ENCODE measurements at places on chromosomes 2 and 18.

DNA sequence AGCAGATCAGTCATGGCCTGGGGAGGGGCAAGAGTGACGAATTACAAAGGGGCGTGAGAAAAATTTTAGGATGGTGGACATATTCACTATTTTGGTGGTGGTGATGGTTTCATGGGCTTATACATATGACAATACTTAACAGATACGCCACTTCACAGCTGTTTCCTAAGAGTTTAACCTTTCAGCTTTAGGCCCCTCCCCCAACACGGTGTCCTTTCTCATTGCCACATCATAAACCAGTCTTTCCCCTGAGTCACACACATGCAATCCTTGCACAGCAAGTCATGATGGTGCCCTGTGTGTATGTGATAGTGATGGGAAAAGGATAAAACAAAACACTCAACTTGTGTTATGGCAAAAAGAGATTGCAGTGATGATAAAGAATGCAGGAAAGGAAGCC is 47.6 kb upstream of the IL1R1 start:
- no peak for DNase-seq

DNA sequence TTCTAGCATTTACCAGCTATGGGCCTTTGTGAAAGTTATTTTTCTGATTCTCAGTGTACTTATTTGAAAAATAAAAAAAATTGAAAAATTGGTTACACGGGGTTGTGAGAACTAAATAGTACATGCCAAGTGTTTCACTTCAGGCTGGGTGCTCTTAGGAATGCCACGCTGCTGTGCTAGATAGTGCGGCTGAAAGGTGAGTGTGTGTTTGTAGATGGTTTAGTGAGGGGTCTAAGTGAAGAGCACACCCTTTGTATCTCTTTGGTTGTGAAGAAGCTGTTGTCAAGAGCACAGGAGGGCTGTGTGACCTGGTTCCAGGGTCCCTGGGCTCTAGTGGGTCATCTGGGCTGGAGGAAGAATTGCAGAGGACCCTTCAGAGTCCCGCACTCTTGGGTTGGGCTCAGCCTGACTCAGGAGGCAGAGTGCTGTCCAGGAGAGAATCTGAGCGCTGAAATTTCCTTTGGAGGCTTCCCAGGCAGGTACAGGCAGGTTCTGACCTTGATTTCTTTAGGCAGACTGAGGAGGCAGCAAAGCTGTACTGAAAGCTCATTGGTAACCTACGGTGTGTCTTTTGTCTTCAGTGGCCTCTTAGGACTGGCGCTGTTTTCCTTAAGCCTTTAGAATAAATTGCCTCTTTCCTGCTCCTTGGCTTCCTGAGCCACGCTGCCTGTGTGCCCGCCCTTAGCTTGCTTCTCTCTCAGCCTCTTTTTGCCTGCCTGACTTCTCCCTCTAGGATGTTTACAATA is 44.4 kb downstream of the MAP4K4 start:
- no peak for DNase-seq

GRCh38 chr2:240705204-240705791 is 13.6 kb downstream of the AQP12A start:
- no peak for DNase-seq

GRCh38 chr2:66426244-66427111 is 8.4 kb upstream of the MEIS1 start:
- DNase-seq, result no peak

DNA sequence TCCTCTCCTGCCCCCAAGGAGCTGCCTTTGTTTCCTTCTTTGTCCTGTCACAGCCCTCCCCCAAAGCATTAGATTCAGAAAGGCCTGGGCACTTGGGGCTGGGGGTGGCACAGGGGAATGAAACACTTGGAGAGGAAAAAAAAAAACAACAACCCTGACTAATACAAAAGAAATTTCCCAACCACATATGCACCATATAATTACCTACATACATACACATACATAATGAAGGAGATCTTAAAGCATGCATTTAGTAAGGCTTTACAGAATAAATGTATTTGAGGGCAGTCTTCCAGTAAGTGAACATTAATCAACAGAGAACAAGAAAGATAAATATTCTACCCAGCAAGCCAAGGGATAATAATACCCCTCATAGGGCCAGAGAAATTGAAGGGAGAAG is 70.0 kb upstream of the PPP1CB start:
- DNase-seq, result no peak

GRCh38 chr2:239375278-239376061 is 25.4 kb downstream of the HDAC4 start:
- no peak for DNase-seq

GRCh38 chr2:113799375-113799774 is 42.9 kb upstream of the SLC35F5 start:
- no peak for DNase-seq

GRCh38 chr2:2942225-2942624 is 435.4 kb downstream of the EIPR1 start:
- DNase-seq, result no peak

DNA sequence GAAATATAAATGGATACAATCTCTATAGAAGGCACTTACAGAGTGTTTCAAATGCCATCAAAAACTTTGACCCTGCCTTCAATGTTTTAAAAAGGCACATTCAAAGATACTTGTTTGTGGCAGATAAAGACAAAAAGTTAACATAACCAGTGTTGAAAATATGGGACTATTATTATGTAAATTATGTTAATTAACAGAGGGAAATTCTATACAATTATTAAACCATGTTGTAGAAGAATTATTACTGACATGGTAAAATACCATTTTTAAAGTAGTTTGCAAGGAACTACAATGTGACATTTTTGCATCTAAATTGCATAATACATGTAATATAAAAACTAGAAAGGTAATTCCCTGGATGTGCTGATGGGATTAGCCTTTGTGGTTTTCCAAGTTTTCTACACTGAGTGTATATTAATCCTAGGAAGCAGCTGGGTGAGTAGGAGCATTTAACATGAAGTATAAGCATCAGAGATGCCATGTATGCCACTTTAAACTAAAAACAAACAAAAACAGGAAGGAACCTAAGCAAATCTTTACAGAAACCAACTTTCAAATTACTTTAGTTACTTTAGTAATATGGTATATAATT is 21.7 kb downstream of the MIB1 start:
- DNase-seq, result no peak

GRCh38 chr2:97747285-97747684 is 33.9 kb downstream of the ZAP70 start:
- DNase-seq, result no peak

DNA sequence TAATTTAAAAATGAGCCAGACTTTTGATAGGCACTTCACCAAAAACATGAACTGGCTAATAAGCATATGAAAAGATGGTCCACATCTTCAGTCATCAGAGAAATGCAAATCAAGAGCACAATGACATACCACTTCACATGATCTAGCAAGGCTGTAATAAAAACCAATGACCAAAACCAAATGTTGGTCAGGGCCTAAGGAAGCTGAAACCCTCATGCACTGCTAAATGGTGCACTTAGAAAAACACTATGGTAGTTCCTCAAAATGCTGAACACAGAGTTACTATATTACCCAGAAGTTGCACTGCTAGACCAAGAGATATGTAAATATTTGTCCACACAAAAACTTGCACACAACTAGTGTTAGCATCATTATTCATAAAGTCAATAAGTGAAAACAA is 504.9 kb upstream of the SOX11 start:
- DNase-seq, result no peak

- DNase-seq, result no peak
These were observed 233.7 kb upstream of the HNRNPA3 start for GRCh38 chr2:176978921-176979320.

- no peak for DNase-seq
These were observed 15.0 kb upstream of the CTAGE1 start for GRCh38 chr18:22432657-22433137.

DNA sequence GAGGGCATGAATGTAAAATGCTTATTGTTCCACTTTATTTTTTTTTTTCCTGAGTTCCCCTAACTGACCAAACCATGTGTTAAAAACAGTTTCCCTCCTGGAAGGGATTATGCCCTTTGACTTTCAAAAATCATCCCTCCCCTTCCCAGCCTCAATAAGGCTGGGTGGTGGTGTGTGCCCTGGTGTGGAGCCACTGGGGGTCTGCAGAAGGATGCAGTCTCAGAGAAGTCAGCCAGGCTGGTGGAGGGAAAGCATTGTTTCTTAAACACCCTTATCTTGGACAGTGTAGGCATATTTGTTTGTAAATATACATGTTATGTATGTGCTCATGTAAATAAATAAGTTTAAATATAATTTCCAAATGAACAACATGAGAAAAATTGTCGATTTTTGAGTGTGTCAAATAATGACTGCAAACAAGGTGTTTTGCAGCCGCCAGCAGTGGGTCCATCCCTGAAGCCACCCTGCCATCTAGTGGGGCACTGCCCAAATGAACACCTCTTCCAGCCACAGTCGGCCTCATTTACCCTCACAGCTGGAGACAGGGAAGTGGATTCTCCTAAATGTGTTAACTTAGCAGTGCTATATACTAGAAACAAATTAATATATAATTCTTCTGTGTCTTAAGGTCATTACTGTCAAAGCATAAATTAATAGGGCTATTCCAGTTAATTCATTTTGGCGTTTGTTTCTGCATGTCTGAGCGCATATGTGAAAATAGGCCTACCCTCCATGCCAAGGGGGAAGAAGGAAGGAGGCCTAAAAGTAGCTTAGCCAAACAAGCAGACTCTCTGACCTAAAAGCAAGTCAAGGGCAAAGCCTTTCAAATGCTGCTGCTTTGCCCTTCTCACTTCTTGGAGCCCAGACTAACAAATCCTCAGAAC is 209.6 kb upstream of the PIK3C3 start:
- peak; percentile 77 for DNase-seq

- no peak for DNase-seq
These were observed 48.2 kb downstream of the MTHFD2 start for GRCh38 chr2:74246496-74247195.

GRCh38 chr2:216315802-216316603 is 56.3 kb downstream of the MARCHF4 start:
- no peak for DNase-seq

- no peak for DNase-seq
These were observed 285.9 kb downstream of the CTNNA2 start for GRCh38 chr2:79798776-79799175.

DNA sequence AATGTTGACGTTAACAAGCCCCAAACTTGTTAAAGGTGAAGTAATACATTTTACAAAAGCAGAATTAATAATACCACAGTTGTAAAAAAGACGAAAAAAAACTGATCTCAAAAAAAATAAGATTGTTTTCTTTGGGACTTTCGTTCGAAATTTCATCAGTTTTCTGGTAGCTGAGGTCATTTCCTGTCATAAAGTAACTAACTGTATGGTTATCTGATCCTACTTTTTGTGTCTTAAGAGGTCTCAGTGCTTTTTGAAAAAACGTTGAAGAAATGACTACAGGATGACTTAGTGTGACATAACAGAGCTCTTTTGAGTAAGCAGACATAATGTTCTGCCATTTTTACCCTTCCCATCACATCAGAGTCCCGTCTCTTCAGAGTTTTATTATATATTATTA is 79.3 kb downstream of the BIRC6 start:
- no peak for DNase-seq

DNA sequence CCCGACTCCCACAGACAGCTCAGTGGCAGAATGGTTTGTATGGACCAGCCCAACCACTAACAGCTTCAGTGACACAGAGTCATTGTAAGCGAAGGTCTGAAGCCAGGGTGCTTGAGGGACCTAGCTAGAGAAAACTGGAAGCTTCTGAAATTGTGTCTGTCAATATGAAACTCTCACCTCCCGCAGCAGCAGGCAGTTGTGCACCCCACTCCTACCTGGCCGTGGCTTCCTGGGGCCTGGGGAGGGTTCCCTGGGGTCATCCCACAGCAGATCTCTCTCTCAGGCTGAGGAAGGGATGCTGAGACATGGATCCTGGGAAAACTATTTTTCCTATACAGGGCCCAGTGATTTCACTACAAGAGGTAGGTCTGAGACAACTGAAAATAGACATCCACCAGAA is 229.5 kb downstream of the TFCP2L1 start:
- no peak for DNase-seq

DNA sequence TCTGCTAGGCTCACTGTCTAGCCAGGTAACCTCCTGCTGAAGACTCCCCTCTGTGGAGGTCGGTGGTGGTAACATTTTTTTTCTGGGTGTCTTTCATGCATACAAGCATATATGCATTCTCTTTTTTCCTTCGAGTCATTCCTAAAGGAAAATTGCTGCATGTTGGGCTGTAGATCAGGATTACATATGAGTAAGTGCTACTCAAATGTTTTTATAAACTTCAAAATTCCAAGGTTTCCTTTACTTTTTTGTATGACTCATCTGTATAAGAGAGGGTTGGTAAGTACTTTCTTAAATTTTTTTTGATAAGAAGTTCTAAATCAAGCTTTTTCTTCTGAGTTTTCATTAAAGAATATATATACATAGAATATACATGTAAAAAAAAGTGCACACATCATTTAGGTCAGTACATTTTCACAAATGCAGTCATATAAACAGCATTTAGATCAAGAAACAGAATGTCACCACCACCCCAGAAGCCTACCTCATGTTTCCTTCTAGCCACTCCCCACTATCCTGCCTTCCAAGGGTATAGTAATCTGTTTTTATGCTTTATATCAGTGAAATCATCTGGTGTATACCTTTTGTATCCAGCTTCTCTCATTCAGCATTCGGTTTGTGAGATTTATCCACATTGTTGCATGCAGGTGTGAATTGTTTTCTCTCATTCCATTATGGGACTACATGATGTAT is 128.0 kb upstream of the MAP3K20 start:
- DNase-seq, result no peak

GRCh38 chr18:35059280-35059927 is 18.2 kb downstream of the MAPRE2 start:
- DNase-seq, result no peak

DNA sequence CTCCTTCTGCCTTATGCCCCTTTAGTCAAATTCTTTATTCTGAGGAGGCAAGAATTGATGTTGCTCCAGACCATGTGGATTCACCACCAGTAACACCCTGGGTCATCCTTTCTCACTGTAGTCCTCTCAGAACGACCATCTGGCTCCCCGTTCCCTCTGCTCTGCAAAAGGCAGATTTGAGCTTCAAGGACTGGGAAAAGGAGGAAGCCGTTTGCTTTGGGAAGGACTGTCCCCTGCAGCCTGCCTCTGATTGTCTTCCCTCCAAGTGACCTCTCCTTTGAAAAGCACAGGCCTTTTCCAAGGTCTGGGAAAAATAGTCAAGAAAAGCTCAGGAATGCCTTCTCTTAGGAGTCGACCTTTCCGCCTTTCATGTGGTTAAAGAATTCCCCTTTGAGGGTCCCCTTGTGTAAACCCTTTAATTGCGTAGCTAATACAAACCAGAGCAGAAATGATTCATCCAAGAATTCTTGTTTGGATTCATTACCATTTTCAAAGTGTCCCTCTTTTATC is 130.1 kb upstream of the COPS8 start:
- DNase-seq, result no peak

Measured in NCI-H1092 (cell line).